ENCODE measurements at places on chromosomes 12 and 14. TPM values are rescaled to one million over a fixed set of nuclear protein-coding genes. Genes with fewer than 3 reads are reported as not detected.
A peak's percentile ranks its signal among the peaks of the same experiment; 100 is the strongest.

PLEKHG7 gene
- polyA plus RNA-seq: not detected

FITM1 gene
- polyA plus RNA-seq: 247 TPM

IFNG-AS1 gene
- not detected for polyA plus RNA-seq

- DNase-seq: peak; percentile 16
Observed at GRCh38 chr12:16385782-16386646, 38.6 kb downstream of the MGST1 start.

DNA sequence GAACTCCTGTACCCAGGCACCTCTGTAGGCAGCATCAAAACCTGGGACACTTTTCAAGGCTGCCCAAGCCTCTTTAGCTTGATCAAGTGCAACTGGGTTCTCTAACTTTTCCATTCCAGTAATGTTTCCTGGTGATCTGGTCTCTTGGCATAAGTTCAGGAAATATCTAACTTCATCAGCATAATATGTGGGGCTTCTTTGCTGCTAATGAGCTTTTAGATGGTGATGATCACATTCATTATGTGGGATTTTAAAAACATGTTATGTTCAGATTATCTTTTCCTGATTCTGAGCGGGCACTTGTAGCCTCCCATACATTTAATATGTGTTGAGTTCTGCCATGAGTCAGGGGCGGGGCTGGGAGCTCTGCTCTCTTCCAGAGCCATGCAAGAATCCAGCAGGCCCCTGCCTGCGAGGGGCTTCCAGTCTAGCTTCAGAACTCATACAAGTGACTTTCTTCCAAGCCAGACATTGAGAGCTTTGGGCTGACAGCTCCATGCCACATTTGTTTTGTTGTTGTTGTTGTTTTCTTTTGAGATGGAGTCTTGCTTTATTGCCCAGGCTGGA is 39.5 kb upstream of the RIN3 start:
- no peak for DNase-seq

DNA sequence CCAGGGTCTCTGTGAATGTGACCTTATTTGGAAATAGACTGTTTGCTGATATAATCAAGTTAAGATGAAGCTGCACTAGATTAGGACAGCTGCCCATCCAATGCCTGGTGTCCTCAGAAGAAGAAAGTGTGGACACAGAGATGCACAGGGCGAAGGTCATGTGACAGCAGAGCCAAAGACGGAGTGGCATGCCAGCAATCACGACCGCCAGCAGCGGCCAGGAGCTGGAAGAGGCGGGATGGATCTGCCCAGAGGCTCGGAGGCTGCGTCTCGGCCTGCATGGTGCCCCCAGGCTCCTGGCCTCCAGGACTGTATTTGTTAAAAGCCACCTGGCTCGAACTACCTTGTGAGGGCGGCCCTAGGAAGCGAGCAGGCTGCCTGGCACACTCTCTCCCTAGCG is 76.5 kb downstream of the RFLNA start:
- DNase-seq: no peak

GRCh38 chr14:58313699-58314098 is 15.3 kb downstream of the ARID4A start:
- DNase-seq: no peak

ACSM4 gene
- not detected for polyA plus RNA-seq

DNA sequence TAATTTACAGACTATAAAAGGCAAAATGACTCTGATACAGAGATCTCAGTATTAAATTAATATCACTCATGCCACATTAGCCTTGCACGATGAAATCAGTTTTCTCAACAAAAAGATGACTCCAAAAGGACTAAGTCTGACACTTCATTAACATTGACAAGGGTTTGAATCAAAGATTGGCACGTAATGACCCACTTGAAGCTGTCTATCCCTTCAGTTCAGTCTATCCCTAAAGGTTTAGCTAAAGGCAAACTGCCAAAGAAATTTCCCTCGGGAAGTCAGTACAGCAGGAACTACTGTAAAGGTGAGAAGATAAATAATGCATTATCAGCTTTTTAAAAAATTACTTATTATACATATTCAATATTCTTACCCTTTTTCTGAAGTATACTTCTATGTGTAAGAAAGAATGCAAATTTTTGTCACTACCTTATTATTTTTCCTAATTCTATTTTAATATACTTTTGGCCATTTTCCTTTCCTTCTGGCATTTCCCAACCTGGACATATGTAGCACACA is 127.1 kb downstream of the NELL2 start:
- DNase-seq: no peak

- no peak for DNase-seq
Observed at GRCh38 chr14:54225457-54226060, 171.2 kb upstream of the CDKN3 start.

SP1 gene
- 8.8 TPM for polyA plus RNA-seq

GRCh38 chr12:4440187-4440941 is 5.3 kb downstream of the FGF6 start:
- DNase-seq: no peak

DNA sequence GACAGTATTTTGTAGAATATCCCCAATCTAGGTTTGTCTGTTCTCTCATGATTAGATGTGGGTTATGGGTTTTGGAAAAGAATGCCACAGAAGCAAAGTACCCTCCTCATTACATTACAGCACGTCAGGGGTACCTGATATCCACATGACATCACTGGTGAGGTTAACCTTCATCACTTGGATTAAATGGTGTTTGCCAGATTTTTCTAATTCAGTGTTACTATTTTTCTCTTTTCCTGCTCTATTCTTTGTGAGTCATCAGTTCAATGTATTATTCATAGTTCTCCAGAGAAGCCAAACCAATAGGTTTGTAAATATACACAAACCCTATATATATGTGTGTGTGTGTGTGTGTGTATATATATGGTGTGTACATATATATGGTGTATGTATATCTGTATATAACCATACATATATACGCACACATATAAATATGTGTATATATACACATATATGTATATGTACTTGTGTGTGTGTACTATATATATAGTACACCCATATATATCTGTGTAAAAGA is 131.4 kb downstream of the LMNTD1 start:
- DNase-seq: no peak

- DNase-seq: no peak
Observed at GRCh38 chr12:78115889-78116288, 285.2 kb downstream of the NAV3 start.

- DNase-seq: no peak
Observed at GRCh38 chr12:95182868-95183415, 34.3 kb downstream of the FGD6 start.

POTEM gene
- polyA plus RNA-seq: not detected

- DNase-seq: no peak
Observed at GRCh38 chr12:16163146-16163545, 114.3 kb downstream of the SLC15A5 start.

TOMM20L gene
- polyA plus RNA-seq: not detected

TAS2R19 gene
- polyA plus RNA-seq: 0.59 TPM

DNA sequence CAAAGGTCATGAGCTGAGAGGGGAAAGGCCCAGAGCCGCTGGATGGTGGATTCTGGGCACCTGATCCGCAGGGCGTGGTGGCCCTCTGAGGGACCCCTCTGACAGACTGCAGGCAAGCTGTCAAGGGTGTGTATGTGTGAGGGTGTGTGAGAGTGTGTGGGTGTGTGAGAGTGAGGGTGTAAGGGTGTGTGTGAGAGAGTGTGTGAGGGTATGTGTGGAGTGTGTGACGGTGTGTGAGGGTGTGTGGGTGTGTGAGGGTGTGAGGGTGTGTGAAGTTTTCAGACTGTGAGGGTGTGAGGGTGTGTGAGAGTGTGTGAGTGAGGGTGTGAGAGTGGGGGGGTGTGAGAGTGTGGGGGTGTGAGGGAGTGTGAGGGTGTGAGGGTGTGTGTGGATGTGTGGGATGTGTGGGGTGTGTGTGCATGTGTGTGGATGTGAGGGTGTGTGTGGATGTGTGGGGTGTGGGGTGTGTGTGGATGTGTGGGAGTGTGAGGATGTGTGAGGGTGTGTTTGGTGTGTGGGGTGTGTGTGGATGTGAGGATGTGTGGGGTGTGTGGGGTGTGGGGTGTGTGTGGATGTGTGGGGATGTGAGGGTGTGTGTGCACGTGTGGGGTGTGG is 156.7 kb downstream of the TMEM121 start:
- no peak for DNase-seq

DNA sequence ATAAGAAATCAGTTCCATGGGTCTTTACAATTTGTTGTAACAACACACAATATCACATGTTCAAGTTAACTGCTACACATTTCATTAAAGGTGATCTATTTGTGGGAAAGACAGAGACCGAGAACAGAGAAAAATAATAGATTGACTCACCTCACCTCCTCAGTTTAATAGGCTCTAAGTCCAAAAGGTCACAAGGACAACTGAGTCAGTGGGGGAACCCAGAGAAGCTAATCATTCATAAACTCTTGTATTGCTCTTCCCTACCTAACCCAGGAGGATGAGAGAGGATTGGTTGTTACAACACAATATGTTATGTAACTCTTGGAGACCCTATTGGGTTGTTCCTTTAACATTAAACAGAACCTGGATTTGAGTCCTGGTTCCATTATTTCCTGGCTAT is 72.2 kb upstream of the CRY1 start:
- DNase-seq: no peak

DNA sequence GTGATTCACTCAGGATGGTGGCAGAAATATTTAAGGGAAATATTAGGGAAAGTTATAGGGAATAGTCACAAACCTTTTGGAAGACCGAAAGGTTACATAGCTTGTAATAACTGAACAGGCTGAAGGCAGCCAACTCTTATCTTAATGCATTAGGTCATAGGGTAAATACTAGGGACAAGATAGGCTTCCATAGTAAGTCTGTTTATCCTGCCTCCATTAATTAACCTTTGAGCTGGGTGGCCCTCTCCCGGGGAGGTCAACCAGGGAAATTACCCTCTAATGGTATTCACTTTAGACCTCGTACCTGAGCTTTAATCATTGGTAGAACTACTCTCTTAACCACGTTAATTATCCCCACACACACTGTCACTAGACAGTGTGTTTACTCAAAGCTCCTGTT is 981.8 kb downstream of the SLC16A7 start:
- DNase-seq: no peak

- DNase-seq: no peak
Observed at GRCh38 chr14:36019126-36019525, 157.4 kb downstream of the PTCSC3 start.

DNA sequence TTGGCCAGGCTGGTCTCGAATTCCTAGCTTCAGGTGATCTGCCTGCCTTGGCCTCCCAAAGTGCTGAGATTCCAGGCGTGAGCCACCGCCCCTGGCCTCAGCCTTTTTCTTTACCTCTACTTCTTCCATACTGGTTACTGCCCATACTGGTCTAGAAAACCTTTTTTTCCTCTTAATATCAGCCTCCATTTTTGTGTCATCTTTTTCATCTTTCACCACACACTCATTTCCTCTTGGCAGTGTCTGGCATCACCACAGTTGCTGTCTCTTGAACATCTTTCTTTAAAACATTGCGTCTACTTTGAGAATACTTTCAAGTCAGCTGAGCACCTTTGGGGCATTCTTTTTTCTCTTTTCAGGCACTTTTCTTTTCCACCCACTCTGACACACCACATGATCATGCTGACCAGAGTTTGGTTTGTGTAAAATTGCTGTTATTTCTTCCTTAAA is 32.7 kb downstream of the DDX47 start:
- DNase-seq: no peak

KRT71 gene
- not detected for polyA plus RNA-seq

DNA sequence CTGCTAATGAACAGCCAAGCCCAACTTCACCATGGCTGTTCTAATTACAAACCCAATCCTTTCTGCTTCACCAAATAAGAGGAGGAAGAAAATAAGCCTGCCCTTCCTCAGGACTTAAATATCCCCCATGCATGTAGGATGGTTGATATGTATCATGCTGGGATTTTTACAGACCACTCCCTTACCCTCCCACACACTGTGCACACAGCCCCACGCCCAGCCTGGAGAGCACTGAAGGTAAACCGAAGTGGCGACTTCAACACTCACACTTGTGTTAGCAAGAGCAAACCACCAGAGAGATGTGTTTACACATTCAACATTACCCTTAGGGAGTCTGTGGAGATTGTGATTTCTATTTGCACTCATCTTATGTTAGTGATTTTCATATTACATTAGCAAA is 241.2 kb downstream of the EGLN3 start:
- DNase-seq: no peak

TPPP2 gene
- 1.1 TPM for polyA plus RNA-seq

DNA sequence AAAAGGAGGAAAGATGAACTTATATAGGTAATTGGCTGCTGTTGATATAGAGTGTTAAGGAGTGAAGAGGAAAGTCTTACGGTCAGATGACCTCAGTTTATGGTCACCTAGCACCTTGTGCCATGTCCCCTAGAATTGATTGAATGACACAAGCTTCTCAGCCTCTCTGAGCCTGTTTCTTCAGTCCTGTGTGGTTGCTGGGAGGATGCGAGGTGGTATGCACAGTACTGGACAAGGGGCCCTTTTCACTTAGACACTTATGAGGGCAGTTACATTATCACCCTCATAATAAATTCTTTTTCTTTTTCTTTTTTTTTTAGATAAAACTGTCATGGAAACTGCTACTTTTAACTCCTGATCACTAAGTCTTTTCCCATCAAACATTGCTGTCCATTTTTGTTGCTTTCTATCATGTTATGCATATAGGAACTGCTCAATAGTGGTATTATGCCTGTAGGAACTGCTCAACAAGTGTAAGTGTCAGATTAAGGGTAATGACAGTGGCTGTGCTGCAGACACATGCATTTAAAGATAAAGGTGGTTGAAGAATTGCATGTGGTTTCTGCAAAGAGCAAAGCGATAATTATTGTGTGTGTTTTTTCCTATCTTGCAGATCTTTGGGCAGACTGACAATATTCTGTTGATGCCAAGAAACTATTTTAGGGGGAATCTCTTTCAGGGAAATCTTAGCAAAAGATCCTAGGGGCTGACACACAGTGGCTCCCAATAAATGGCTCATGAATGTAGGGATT is 11.6 kb downstream of the ANO6 start:
- DNase-seq: no peak

TSPAN9 gene
- 83.9 TPM for polyA plus RNA-seq

DNA sequence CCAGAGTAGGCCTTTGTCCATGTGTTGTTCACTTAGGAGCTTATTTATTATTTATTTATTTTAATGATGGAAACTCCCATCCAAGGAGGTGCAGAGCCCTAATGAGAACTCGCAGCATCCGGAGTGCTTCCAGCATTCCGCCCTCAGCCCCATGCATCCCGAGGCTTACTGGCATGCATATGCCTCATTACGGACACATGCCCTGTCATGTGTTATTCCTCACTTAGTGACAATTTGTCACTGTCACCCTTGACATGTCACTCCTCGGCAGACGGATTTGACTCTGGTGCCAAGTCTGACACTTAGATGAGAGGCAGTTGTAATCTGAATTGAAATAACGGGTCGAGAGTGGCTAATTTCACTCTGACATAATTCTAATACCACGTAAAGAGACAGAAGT is 132.8 kb downstream of the VRK1 start:
- peak; percentile 23 for DNase-seq

DNA sequence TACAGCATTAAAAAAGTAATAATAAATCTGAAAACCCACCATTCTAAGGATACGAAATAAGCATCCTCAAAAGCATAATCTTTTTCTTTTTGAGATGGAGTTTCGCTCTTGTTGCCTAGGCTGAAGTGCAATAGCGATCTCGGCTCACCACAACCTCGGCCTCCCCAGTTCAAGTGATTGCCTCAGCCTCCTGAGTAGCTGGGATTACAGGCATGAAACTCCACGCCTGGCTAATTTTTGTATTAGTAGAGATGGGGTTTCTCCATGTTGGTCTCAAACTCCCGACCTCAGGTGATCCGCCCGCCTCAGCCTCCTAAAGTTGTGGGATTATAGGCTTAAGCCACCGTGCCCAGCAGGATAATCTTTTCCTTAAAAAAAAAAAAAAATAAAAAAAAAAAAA is 4.3 kb downstream of the CCNT1 start:
- no peak for DNase-seq

ARHGEF25 gene
- polyA plus RNA-seq: 49.2 TPM

OLR1 gene
- 0.07 TPM for polyA plus RNA-seq

All from heart right ventricle (tissue), 16 donors.